Thoracic aorta (tissue), 2 donors: ENCODE measurements at places on chromosomes 1 and 21.

GRCh38 chr1:160330119-160330518 lies 12.9 kb downstream of the COPA start:
- no peak for DNase-seq

DNA sequence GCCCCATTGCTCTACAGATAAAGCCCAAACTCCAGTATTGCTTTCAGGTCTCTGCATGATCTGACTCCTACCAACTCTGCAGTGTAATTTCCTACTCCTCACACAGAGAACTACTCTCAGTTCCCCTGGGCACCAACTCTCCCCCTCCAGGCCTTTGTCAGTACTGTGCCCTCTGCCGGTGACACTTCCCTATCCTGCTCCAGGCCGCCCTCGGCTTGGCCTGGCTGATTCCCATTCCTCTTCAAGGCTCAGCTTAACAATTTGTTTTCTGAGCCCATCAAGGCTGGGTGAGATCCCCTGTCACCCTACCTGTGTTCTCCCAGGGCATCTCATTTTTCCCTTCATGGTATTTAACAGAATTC lies 2.6 kb downstream of the SLAMF8 start:
- DNase-seq, result no peak

- no peak for DNase-seq
Measured at GRCh38 chr1:79044974-79045650, 38.6 kb upstream of the ADGRL4 start.

GRCh38 chr1:202210385-202210784 lies 16.8 kb downstream of the LGR6 start:
- DNase-seq, result no peak

- no peak for DNase-seq
Measured at GRCh38 chr1:30700528-30701257, 22.7 kb downstream of the MATN1 start.

DNA sequence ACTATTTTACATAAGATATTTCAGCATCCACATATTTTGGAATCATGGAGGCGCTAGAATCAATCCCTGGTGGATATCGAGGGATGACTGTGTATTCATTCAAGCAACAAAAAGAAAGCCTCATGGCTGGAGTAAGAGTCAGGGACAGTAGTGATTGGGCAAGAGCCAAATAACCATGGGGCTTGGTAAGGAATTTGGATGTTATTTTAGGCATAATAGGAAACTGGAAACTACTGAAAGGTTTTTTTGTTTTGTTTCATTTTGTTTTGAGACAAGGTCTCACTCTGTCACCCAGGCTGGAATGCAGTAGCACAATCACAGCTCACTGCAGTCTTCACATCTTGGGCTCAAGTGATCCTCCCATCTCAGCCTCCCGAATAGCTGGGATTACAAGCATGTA lies 33.8 kb upstream of the EYA3 start:
- no peak for DNase-seq

DNA sequence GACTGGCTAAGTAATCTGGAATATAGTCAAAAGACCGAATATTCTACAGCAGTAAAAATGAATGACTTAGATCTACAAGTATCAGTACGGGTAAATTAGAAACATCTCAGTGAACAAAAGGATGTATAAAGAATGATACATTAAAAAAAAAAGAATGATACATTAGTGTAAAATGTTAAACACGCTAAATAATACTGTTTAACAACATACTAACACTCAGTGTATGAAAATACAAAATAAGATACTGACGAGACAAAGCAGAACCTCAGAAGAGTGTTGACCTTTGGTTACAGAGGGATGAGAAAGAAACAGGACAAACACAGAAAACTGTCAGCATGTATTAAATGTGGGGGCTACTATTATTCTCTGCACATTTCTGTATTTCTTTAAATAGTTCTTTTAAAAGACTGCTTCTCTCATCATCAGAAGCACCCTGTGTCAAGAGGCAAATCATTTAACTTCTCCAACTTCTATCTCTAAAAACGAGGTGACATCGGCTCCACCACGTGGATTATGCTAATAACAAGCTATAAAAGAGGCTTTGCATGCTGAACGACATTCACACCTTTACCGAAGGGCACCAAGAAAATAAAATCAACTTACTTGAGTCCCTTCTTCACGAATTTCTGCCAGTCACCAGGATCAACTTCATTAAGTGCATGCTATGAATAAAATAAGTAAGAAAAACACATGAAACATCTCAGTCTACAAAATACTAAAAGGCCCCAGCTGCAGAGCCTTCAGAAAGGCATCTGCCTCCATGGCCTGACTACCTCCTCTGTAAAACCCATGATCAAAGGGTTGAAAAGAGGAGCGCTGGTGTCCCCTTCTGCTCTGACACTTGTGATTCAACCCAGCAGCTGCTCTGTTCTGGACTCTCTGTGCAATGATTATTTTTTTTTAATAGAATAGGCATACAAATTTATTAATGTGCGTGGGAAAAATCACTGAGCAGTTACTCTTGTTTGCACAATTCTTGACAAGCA lies 42.5 kb downstream of the MRAP start:
- no peak for DNase-seq

- no peak for DNase-seq
Measured at GRCh38 chr1:232561381-232561780, 68.6 kb downstream of the SIPA1L2 start.

DNA sequence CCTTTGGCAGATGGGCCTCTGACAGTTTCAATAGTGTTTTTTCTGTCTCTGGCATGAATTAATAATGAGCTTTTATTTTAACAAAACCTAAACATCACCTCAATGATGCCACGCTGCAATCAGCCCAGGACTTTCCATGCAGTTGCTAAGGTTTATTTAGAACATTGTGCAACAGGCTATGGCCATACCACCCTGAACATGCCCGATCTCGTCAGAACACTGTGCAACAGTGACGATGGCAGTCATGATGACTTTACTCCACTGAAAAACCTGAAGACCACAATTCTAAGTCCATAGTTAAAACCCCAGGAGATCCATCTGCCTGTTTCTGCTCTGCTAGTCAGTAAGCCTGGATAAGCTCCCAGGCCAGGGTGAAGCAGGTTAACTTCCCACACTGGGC lies 310.0 kb downstream of the PBX1 start:
- DNase-seq, result no peak

DNA sequence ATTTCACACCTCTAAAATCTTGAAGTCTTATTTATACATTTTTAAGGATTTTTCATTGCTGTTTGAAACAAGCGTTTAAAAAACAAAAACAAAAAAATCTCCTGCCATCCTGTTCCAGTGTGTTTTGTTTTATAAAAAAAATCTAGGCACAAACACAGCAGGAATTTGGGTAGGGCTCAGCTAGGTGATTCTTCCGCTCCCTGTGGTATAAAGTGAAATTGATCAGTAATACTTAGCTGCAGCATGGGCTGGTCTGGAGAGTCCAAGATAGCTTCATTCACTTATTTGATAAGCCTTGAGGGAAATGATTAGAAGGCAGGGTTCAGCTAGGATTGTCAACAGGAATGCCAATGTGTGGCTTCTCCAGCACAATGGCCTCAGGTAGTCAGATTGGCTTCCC lies 25.7 kb downstream of the ATF3 start:
- DNase-seq, result no peak

- DNase-seq, result no peak
Measured at GRCh38 chr1:78177708-78178270, 132.0 kb downstream of the GIPC2 start.

- no peak for DNase-seq
Measured at GRCh38 chr1:178613271-178613945, 100.5 kb downstream of the TEX35 start.

DNA sequence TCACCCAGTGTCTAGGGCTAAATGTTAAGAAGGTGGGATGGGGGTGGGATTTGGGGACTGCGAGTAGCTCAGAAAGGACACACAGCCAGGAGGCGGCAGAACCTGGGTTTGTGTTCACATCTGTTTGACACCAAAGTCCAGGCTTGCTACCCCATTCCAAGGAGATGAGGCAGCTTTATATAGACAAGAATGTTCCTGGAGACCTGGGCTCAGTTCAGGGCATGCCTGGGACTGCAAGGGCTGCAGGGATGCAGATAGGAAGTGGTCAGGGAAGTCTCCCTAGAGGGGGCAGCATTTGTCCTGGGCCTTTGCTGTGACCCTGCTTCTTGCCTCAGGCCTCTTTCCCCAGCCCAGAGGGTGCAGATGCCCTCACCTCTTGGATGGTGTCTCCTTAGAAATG lies 16.3 kb downstream of the PADI3 start:
- no peak for DNase-seq

- DNase-seq, result no peak
Measured at GRCh38 chr1:86470859-86471258, 2.1 kb downstream of the CLCA1 start.

GRCh38 chr1:214404571-214405213 lies 123.7 kb downstream of the SMYD2 start:
- DNase-seq, result no peak

DNA sequence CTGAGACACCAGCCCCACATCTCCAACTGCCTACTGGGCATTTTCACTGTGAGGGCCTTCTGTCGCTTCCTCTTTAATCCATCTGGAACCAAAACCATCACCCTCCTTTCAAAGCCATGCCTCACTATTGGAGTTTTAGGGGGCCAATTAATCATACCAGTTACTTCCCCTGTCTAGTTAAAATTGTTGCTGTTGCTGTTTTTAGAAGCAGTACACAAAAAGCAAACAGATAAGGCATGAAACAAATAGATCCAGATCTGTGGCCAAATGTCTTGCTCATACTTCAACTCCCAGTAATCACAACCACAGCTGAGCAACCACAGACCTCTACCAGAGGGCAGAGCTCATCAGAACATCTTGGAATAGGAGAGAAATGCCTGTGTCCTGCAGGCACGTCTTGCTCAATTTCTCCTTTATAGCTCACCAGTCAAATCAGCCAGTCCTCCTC lies 133.8 kb upstream of the C1orf105 start:
- no peak for DNase-seq
